ENCODE measurements at places on chromosomes 16 and 17.

DNA sequence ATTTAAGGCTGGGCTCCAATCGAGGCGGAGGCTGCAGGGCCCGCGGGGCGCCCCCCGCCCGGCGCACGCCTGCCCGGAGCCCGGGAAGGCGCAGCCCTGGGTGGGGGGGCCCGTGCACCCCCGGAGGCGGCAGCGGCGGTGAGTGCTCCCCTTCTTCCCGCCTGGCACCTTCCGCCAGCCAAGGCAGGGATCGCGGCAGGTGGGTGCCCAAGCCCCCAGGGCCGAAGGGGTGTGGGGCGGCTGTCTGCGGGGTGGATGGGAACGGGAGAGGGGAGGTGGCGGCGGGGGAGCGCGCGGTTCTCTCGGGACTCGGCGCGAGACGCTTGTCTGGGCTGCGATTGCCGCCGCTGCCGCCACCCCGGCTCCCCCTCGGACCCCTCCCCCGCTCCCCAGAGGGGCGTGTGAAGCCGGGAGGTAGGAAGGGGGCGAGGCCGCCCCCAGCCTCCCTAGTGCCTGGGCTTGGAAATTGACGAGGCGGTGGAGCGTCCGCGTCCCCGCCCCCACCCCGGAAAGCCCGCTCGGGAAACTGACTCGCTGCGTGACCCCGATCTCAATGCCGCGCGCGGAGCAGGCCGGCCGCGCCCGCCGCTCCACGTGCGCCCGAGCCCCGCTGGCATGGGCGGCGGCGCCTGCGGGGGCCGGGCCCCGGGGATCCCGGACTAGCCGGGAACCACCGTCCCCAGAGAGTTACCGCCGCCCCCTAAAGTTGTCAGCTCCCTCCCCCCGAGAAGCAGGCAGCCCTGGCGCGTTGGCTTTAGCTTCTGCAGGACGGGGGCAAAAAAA lies 231.5 kb downstream of the MRTFB start:
- no peak for DNase-seq

DNA sequence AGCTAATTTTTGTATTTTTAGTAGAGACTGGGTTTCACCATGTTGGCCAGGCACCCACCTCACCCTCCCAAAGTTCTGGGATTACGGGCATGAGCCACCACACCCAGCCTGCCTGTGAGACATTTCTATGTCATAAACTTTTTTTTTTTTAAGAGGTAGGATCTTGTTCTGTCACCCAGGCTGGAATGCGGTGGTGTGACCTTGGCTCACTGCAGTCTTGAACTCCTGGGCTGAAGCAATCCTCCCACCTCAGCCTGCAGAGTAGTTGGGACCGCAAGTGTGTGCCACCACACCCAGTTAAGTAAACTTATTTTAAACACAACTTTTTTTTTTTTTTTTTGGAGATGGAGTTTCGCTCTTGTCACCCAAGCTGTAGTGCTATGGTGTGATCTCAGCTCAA lies 47.2 kb downstream of the SCNN1G start:
- DNase-seq = no peak

GRCh38 chr17:65895969-65896368 lies 296.0 kb downstream of the CEP112 start:
- DNase-seq = no peak

- DNase-seq = no peak
Measured at GRCh38 chr17:81962499-81963441, 1.8 kb upstream of the NOTUM start.

- no peak for DNase-seq
Measured at GRCh38 chr16:80417706-80418271, 123.0 kb upstream of the DYNLRB2 start.

DNA sequence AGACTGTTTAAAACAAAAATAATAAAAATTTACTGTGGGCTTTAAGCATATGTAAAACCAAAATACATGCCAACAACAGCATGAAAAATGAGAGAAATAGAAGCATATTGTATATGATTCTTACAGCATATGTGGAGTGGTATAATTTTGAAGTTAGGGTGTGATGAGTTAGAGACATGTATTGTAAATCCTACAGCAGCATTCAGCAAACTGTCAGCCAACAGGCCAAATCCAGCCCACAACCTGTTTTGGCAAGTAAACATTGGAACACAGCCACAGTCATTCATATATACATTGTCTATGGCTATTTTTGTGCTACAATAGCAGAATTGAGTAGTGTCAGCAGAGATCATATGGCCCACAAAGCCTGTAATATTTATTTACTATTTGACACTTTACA lies 42.3 kb downstream of the ZNF18 start:
- no peak for DNase-seq

GRCh38 chr16:3321816-3322215 lies 16.5 kb downstream of the ZNF75A start:
- DNase-seq = no peak

DNA sequence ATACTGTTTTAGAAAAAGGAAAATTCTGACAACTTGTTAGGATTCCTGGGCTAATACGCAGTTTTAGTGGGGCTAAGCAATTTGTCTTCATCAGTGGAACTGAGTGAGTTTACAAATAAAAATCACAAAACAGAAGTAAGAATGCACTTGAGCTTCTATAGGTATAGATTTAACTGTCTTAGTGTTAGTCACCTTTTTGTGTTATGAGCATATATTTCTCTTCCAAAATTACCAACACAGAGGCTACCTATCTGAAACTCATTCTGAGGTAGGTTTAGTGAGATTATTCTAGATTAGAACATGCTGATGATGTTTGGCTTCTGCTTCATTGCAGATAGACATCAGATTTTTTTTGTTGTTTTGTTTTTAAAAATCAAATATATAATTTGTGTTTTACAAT lies 23.2 kb downstream of the METTL9 start:
- no peak for DNase-seq

DNA sequence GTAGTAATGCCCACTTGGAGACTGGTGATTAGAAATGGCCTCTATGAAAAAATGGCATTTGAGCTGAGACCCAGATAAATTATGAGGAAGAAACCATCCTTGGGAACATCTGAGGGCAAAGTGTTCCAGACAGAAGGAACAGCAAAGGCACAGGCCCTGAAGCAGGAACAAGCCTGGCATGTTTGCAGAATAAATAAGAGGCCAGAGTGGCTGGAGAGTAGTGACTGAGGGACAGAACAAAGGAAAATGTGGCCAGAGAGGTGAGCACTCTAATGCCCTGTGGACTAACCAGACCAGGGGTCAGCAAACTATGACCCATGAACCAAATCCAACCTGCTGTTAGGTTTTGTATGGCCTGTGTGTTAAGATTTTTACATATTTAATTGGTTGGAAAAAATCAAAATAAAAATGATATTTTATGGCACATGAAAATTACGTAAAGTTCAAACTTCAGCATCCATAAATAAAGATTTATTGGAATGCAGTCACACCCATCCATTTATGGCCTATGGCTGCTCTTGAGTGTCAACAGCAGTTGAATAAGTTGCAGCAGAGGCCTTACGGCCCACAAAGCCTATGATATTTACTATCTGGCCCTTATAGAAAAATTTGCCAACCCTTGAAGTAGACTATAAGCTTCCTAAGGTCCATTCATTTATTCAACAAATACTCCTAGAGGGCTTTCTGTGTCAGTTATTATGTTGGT lies 210.0 kb upstream of the TOX3 start:
- DNase-seq = no peak

DNA sequence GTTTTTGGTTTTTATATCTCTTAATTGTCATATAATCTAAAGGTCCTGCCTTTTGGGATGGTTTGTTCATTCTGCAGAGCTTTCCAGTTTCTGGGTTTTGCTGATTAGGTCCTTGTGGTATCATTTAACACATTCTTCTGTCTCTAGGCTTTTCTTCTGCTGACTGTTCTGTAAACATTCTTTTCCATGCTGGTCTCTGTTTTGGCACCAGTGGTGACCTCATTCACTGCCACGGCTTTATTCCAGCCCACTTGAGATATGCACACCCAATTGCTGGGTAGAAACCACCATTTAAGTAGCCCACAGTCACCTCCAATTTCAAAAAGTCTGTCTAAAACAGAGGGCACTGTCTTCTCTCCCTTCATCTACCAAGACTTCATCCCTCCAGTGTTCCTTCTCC lies 31.1 kb upstream of the COX10 start:
- DNase-seq = no peak

GRCh38 chr16:20675488-20676267 lies 21.8 kb downstream of the ACSM1 start:
- DNase-seq = no peak

DNA sequence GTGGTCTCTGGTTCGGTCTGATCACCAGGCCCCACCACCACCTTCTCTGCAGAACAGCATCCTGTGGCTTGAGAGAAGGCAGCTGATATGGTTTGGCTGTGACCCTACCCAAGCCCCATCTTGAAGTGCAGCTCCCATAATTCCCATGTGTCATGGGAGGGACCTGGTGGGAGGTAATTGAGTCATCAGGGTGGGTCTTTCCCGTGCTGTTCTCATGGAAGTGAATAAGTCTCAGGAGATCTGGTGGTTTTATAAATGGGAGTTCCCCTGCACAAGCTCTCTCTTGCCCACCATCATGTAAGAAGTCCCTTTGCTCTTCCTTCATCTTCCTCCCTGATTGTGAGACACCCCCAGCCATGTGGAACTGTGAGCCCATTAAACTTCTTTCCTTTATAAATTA lies 352.3 kb upstream of the CDH5 start:
- DNase-seq = no peak

- no peak for DNase-seq
Measured at GRCh38 chr17:35981908-35982330, 622 bp upstream of the CCL16 start.

DNA sequence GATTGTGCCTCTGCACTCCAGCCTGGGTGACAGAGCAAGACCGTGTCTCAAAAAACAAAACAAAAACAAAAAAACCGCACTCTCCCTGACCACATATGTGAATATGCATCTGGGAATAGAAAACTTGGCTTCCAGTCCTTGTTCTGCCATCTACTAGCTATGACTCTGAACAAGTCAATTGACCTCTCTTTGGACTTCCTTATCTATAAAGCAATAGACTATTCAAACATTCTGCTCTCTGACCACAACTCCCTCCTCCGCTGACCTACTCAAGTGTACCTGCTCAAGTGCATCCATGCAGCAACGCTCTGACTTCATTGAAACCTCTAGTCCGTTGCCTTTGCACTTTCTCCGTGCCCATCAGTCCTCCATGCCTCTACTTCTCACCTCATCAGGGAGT lies 52.6 kb upstream of the KDM6B start:
- DNase-seq = no peak

- DNase-seq = no peak
Measured at GRCh38 chr16:10871157-10871991, 5.6 kb upstream of the CIITA start.

GRCh38 chr17:31558748-31559583 lies 167.5 kb downstream of the RAB11FIP4 start:
- no peak for DNase-seq

GRCh38 chr16:55046916-55047315 lies 116.3 kb downstream of the IRX5 start:
- no peak for DNase-seq

Measured in NCI-H2081 treated with DMSO at 0.1 percent for 48 hours (cell line).